Caki2 (cell line): ENCODE measurements at places on chromosomes 7 and 10. TPM values are rescaled to one million over a fixed set of nuclear protein-coding genes. Genes with fewer than 3 reads are reported as not detected.

- no peak for DNase-seq
Measured at GRCh38 chr7:155234158-155234492, 63.6 kb upstream of the INSIG1 start.

GRCh38 chr7:20508109-20508508, 107.4 kb upstream of the ABCB5 start:
- DNase-seq: no peak

DNA sequence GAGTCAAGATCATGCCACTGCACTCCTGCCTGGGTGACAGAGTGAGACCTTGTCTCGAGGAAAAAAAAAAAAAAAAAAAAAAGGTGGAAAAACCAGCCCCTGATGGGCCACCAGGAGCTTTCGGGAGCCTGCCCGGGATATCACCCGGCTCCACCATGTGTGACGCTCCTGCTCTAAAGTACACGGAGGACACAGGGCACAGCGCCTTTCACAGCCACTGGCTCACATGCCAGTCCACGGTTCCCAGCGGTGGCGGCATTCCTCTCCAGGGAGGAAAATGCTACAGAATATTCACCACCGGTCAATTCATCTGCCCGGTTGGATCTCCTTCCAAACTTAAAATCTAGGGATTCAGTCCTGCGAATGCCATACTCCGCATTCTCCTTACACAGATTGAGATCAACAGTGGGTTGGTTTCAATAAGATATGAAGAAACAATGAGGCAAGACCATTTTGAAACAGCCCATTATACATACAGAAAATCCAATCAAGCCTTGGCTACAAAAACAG, 81.2 kb downstream of the CTBP2 start:
- no peak for DNase-seq

- no peak for DNase-seq
Measured at GRCh38 chr7:146701166-146701565, 584.6 kb downstream of the CNTNAP2 start.

DNA sequence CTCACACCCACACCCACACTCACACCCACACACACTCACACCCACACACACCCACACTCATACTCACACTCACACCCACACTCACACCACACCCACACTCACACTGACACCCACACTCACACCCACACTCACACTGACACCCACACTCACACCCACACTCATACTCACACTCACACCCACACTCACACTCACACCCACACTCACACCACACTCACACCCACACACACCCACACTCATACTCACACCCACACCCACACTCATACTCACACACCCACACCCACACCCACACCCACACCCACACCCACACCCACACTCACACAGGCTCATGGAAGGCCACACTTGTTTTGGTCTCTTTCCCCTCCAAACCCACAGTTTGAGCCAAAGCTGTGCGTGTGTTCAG, 2.9 kb downstream of the FOXI2 start:
- DNase-seq: no peak

DNA sequence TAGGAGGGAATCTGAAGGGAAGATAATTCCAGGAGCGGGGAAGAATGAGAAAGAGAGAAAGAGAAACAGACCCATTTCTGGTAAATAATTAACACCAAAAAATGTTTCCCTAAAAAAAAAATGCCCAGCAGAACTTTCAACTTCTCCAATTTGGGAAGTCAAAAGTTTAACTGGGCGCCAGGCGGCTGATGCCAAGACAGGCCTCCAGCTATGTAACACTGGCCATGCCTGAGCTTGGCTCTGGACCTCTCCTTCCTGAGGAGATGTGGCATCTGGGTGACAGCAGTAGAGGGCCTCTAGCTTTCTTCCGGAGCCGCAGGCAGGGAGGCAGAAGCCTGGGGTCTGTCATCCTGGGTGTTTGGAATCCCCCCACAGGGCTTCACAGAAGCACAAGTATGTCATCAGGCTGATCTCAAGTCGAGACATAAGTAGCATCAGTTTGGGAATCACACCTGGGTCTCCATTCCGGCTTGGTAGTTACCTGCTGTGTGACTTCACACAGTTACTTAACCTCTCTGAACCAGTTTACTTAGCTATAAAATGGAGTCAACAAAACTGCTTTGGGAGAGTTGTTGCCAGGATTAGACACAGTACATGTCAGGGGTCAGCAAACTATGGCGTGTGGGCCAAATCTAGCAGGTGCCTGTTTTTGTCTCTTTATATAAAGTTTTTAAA, 50.5 kb upstream of the TCF7L2 start:
- DNase-seq: no peak

DNA sequence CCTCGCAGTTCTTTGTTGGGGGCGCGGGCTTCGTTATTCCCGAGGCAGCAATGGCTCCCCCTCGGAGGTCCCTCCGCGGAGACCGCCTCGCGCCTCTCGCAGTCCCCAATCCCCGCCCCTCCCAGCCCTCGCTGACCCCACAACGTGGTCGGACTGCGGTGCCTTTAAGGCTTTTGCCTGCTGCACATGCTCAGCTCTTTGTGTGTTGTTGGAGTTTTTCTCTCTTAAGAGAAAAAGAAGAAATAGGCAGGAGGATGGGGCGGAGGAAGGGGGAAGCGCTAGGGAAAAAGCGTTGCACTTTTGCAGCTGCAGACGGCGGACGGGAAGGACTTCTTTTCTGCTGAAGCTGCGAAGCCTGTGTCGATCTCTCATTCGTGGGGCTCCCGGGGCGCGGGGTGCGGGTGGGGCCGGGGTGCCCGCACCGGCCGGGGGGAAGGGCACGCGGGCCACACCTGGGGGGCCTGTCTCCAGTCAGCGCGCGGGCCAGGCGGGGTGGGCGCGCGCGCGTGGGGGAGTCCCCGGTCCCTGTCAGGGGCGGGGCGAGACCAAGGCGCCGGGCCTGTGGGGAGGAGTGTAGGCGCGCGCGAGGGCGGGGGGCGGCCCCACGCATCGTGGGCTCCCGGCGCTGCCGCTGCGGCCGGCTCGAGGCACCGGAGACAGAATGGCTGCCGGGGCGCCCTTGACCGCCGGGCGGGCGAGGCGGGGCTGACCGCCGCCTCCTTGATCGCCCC, 445 bp upstream of the ATRNL1 start:
- DNase-seq: peak; percentile 79

The LCOR gene
- total RNA-seq: 5.8 and 9.7 TPM in 2 replicates

- no peak for DNase-seq
Measured at GRCh38 chr7:158050978-158051651, 536.5 kb downstream of the PTPRN2 start.

The BTBD16 gene
- 0.14 and 0.88 TPM in 2 replicates for total RNA-seq

DNA sequence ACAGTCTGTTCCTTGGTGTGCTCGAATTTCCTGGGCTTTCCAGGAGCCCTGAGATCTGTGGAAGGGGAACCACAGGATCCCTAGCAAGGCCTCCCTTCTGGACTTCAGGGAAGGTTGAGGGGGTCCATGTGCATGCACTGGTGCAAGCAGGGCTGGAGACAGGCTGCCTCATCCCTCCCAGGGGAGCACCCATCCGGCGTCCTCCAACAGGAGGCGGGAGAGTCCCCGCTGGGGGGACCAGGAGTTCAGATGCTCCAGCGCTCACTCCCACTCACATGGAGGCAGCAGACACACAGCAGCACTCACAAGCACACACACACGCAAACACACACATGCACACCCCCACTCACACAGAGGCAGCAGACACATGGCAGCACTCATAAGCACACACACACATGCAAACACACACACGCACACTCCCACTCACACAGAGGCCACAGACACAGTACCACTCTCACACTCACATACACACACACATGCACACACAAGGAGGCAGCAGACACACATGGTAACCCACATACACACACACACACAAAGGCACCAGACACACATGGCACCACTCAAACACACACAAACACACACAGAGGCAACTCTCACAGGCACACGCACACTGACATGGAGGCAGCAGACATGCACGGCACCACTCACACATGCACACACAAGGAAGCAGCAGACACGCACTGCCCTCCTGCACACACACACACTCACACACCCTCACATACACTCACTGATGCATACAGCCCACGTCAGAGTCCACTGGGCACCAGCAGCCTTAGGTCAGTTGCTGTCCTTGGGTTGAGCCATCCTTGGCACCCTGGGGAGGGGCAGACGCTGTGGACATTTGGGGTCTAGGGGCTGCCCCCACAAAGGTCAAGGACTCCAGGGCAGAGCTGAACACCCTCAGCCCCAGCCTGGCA, 247.0 kb upstream of the PPP2R2D start:
- no peak for DNase-seq

DNA sequence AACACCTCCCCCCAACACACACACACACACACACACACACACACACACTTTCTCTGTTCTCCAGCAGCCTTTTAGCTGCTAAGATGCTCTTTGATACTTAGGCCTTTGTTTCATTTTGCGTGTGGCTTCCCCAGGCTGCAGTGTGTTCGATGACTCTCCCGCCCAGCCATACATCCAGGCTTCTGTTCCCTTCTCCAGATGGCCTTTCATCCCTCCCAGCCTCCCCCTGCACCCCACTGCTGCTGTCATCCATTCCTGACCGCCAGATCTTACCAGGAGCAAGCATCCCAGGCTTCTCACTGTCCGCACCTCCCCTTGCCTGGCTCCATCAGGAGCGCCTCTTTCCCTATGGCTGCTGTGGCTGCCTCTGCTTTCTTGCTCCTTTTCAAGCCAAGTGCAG, 77.8 kb upstream of the PPIF start:
- no peak for DNase-seq

DNA sequence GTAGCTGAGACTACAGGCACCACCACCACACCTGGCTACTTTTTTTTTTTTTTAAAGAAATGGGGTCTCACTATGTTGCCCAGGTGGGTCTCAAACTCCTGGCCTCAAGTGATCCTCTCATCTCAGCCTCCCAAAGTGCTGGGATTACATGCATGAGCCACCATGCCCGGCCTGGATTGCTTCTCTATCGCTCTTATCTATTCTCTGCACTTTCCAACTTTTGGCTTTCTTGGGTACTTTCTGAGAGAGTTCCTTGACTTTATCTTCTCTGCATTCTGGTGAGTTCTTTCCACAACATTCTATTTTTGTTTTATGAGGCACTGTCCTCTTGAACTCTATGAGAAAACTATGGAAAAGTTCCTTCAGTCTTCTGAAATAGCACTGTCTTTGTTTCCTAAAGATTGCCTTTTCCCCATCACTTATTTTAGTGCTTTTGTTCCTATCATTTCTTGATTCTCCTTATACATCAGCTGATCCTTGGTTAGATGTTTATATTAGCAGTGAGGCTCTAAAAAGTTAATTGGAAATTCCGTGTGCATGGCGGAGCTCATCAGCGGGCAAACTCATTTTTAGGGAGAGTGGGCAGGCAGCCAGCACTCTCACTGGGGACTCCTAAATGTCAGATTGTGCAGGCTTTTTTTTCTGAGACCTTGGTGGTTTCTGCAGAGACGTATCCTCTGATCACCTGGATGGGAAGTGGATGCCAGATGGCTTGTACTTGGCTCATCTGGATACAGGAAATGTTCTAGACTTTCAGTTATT, 43.9 kb downstream of the HIP1 start:
- DNase-seq: no peak

The ZSCAN21 gene
- 1.0 and 4.4 TPM in 2 replicates for total RNA-seq

GRCh38 chr7:138289864-138290263, 170.2 kb upstream of the TRIM24 start:
- DNase-seq: no peak

GRCh38 chr10:4285121-4285520, 500.1 kb upstream of the KLF6 start:
- DNase-seq: no peak

The TAS2R41 gene
- total RNA-seq: not detected in 2 replicates

The HACD1 gene
- 87.0 and 91.9 TPM in 2 replicates for total RNA-seq

The ASB10 gene
- total RNA-seq: not detected in 2 replicates

DNA sequence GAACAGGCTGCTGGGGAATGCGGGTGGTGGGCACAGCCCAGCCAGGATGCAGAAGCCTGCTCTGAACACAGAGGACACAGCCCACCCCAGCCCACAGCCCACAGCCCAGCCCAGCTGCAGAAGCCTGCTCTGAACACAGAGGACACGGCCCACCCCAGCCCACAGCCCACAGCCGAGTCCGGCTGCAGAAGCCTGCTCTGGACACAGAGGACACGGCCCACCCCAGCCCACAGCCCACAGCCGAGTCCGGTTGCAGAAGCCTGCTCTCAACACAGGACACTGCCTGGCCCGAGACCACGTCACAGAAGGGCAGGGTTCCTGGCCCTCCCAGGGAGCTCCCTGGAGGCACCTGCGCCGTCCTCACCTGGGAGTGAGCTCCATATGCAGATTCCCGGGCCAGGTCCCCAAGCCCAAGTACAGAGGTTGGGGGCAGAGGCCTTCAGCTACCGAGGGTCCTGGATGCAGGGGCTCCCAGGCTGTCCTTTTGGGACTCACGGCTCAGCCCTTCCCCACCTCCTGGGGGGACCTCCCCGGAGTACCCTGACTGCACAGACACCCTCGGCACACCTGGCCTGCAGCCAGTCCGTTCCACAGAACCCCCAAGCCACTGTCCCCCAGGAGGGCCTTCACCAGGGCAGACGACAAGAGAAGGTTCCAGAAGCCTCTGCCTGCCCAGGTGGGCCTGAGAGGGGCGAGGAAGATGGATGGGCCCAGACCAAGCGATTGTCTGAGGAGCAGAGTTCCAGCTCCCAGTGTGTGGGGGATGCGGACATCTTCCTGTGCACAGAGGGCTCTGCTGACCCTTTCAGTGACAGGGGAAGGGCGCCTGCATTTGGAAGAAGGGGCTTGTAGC, 23.7 kb upstream of the FOXL3 start:
- no peak for DNase-seq

DNA sequence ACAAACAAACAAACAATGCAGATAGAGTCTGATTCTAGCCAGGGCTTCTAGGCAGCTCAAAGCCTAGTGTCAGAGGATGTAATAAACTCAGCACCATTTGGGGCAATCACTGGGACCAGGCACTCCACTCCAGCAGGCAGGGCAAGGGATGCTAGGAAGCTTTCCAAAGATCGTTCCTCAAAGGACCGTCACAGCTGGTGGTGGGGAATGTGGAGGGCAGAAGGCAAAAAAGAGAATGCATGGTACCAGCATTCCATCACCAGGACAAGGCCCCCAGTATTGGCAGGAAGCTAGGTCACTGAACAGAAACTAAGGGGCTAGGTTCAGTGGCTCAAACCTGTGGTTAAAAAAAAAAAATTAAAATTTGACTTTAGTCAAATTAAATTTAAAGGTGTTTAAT, 94.2 kb downstream of the CUL2 start:
- no peak for DNase-seq

DNA sequence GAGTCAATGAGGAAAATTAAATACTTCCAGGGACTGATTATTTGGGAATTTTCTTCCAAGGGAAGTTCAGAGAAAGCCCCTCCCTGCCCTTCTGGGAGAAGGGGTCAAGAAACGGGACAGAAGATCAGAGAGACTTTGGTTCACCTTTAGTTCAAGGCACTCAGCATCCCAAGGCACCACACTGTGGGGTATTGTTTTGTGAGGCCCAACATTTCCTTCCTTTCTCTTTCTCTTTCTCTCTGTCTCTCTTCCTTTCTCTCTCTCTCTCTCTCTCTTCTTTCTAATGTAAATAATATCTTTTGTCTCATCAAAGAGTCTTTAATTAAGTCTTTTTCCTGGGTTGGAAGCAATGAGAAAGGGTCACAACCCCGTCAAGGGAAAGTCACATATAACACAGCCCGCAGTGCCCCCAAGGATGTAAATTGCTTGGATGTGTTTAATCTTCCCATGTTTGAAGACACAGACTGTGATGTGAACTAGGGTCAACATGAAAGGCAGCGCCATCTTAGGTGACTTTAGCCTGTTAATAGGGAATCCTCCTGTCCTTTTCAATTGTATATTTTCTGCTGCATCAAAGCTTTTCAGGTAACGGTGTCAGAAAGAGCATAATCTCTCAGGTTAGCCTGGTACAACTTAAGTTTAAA, 983.3 kb upstream of the C7orf33 start:
- no peak for DNase-seq

- DNase-seq: no peak
Measured at GRCh38 chr7:74542558-74543117, 88.9 kb downstream of the GTF2IRD1 start.

The LRRTM3 gene
- total RNA-seq: not detected in 2 replicates

The POU6F2 gene
- not detected in 2 replicates for total RNA-seq
